ENCODE measurements at places on chromosomes 7 and 10. TPM values are rescaled to one million over a fixed set of nuclear protein-coding genes. Genes with fewer than 3 reads are reported as not detected.

GRCh38 chr10:36336315-36336714 is 694.2 kb upstream of the FZD8 start:
- DNase-seq = no peak

- no peak for DNase-seq
These were observed 471.8 kb downstream of the PLXDC2 start for GRCh38 chr10:20288060-20288459.

GRCh38 chr7:158422196-158422886 is 165.3 kb downstream of the PTPRN2 start:
- DNase-seq = no peak

DNA sequence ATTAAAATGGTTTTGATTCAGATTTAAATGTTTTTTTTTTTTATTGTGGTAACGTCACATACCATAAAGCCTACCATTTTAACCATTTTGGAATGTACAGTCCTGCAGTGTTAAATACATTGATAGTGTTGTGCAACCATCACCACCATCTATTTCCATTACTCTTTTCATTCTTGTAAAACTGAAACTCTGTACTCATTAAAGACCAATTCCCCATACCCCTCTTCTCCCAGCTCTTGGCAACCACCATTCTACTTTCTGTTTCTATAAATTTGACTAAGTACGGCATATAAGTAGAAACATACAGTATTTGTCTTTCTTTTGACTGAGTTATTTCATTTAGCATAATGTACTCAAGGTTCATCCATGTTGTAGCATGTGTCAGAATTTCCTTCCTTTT is 96.2 kb downstream of the EXOC4 start:
- no peak for DNase-seq

The LIPF gene
- not detected for total RNA-seq

DNA sequence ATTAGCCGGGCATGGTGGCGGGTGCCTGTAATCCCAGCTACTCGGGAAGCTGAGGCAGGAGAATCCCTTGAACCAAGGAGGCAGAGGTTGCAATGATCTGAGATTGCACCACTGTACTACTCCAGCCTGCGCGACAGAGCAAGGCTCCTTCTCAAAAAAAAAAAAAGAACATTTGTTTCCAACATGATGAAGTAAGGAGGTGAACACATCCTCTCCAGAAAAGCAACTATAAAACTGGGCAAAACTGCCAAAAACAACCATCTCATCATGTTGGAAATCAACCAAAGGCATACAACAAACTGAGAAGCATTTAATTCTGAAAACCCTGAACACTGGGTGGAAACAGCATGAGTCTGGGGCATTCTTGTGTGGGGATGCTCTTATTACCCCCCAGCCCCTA is 14.3 kb downstream of the PRTFDC1 start:
- DNase-seq = no peak

- no peak for DNase-seq
These were observed 49.0 kb upstream of the CALD1 start for GRCh38 chr7:134730411-134730829.

- DNase-seq = no peak
These were observed 81.9 kb upstream of the PRKG1 start for GRCh38 chr10:50992356-50992901.

DNA sequence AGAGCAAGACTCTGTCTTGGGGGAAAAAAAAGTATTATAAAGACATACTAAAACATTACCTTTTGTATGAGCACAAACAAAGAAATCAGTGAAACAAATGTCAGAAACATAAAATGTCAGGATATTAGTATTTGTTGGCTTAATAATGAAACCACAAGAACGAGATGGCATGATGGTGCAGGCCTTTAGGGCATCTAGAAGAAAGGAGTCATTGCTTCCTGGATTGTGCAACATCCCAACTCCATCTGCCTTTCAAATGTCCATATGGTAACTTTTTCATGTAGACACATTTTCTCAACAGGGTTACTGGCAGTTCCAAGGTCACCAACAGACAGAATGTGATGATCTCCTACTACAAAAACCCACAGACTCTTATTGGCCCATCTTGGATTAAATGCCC is 96.6 kb downstream of the ZNF248 start:
- DNase-seq = no peak

The PLPP4 gene
- total RNA-seq = not detected

- no peak for DNase-seq
These were observed 2.0 kb upstream of the AOC1 start for GRCh38 chr7:150850273-150850672.

DNA sequence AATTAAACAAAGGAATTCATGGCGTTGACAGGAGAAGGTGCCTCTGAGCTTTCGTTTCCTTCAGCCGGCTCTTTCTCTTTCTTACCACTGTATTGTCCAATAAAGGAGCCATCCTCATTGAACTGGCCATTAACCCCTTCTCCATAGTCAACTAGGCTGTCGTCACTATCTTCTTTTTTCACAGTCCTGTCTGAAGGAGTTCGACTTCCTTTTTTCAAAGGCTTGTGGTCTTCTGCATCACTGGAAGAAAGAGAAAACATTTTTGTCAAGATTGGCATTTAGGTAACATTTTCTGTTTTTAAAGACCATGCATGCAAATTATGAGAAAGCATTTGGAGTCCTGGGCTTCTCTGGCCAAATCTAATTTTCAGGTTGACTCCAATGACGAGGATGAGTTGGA is 19.7 kb upstream of the LAMB4 start:
- DNase-seq = no peak

- DNase-seq = peak; percentile 74
These were observed 92.2 kb upstream of the DDC start for GRCh38 chr7:50657341-50657873.

DNA sequence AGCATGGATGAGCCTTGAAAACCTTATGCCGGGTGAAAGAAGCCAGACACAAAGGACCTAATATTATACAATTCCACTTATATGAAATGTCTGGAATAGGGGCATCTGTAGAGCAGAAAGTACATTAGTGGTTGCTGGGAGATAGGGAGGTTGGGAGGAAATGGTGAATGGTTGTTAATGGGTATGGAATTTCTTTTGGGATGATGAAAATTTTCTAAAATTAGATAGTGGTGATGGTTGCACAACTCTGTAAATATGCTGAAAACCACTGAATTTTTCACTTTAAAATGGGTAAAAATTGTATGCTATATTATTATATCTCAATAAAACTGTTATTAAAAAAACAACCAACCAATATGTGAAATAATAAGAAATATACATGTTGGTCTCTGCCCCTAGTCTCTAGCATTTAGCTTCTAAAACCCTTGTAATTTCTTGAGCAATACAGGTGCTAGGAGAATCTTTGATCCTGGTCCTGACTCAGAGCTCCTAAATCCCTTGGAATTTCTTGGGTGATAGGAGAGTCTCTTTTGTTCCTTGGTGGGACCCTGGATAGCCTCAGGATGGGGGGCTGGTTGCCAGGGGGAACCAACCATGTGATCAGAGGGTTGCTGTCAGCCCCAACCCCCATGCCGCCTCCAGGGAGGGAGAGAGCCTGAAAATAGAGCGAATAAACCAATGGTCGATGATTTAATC is 64.0 kb downstream of the TACR2 start:
- DNase-seq = no peak

The PNLIPRP3 gene
- total RNA-seq = not detected

The SPDYE16 gene
- total RNA-seq = 1.3 TPM

DNA sequence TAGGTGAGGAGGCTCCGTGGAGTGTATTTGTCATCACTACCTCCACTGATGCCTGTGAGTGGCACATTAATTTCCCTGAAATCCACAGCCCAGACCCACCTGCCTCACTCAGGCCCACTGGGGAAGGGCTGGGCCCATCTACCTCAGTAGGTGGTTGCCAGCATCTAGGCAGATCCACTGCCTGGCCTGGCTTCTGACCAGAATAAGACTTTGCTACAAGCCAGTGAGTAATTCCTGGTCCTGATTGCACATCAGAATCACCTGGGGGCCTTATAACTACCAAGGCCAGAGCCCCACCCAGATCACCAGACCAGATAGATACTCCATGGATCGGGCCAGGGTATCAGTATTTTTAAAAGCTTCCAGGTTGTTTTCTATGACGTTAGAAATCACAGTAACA is 37.5 kb upstream of the PLEKHA1 start:
- no peak for DNase-seq

- no peak for DNase-seq
These were observed 298.3 kb downstream of the TNS3 start for GRCh38 chr7:47283497-47284131.
